ENCODE measurements at places on chromosomes 5 and 9.

GRCh38 chr5:54540286-54540685, 22.7 kb downstream of the SNX18 start:
- no peak for DNase-seq

GRCh38 chr9:114343471-114344187, 14.0 kb downstream of the ORM2 start:
- DNase-seq: no peak

DNA sequence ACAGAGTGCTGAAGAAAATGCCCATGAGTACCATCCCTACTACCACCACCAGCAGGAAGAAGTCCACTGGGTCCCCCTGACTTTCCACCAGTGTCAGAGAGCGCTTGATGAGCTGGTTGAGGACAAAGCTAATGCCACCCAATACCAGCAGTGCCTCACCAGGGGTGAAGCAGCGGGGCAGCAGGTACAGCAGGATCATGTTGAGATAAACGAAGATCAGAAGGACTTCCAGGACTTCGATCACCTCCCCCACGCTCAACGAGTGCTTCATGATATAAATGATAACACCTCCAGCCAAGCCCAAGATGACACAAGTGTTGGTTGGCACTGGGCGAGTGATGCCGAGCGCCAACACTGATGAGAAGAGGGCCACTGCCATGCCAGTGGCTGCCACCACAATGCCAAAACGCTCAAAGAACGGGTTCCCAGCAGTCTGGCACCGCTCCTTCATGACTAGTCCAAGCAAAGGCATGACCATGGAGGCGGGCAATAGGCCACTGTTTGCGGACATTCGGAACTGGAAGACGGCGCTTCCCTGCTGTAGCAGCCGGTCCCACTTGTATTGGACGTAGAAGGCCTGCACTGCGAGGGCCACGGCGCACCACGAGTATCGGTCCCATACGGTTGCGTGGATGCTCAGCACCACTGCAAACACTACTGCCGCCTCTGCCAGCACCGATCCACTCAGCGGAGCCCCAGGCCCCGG, 679 bp downstream of the DOLK start:
- no peak for DNase-seq

DNA sequence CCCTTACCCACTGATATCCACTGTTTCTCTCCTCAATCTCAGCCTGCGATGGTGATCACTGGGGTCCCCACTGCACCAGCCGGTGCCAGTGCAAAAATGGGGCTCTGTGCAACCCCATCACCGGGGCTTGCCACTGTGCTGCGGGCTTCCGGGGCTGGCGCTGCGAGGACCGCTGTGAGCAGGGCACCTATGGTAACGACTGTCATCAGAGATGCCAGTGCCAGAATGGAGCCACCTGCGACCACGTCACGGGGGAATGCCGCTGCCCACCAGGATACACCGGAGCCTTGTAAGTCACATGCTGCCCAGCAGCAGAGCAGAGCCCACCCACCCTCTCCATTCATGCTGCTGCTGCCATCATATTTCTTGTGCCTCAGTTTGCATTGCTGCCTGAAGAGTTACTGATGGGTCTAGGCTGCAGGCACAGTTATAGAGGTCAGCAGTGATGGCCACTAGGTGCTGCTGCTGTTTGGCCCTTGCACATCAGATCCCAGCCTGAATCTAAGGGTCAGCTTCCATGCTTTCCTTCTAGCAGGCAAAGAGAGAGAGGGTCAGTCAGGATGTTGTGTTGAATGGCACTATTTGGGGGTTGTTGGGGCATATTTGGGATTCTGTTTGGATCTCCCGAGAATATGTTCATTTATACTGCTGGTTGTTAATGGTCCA, 106.0 kb downstream of the MEGF10 start:
- DNase-seq: no peak

DNA sequence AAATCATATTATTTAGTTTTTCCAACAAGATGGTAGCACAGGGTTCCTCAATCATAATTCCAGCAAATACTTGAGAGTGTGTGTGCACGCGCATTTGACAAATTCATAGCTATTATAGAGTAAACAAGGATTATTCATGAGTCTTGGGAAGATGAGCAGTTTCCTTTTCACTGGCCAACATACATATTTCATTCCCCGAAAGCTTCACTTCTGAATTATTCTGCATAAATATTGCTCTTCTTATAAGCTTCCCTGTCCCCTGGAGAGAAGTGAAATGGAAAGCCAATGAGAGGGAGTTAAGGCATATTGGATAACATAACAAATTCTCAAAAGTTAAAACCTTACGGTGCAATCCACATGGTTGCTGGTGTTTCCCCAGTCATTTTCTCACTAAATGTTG, 386.4 kb upstream of the SEMA6A start:
- no peak for DNase-seq

DNA sequence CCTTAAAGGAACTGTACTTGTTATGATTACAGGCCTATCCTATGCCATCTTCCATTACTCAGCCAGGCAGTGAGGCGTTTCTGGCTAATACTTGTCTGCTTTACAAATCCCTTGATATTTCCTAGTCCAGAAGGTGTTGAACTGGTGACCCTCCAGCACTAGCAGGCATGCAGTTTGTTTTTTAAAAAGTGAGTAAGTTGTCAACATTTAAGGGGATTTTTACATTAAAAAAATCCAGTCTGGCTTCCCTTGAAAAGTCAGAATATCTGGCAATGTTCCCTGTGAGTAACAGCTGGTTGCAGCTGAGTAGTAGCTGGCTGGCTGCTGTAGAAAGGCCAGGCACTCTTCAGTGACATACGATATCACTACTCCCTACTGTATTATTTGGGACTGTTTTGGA, 21.8 kb downstream of the GRIN3A start:
- DNase-seq: no peak

GRCh38 chr5:170809551-170809950, 26.0 kb downstream of the GABRP start:
- DNase-seq: no peak

DNA sequence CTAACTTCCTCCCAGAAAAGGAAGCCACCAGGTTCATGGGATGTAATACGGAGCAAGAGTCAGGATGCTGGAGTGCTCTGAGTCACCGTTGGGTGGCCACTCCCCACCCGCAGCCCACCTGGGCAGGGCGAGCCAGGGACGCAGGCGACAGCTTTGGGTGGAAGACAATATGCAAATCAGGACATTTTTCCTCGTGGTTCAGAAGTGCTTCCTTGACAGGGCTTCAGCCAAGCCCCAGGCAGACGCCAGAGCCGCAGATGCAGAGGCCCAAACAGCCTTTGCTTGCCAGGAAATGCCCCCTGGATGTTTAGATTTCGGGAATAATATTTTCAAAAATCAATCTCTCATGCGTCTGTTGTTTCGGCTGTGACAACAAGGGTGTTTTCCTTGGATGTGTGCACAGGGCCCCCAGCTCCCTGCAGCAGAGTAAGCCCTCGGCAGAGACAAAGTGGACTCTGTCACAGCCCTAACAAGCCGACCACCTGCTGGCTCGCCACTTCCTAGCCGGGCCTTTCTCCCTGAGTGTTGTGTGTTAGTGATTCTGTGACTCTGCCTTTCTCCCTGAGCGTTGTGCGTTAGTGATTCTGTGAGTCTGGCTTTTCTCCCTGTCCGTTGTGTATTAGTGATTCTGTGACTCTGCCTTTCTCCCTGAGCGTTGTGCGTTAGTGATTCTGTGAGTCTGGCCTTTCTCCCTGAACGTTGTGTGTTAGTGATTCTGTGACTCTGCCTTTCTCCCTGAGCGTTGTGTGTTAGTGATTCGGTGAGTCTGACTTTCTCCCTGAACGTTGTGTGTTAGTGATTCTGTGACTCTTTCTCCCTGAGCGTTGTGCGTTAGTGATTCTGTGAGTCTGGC, 11.8 kb upstream of the SLC9A3 start:
- no peak for DNase-seq

DNA sequence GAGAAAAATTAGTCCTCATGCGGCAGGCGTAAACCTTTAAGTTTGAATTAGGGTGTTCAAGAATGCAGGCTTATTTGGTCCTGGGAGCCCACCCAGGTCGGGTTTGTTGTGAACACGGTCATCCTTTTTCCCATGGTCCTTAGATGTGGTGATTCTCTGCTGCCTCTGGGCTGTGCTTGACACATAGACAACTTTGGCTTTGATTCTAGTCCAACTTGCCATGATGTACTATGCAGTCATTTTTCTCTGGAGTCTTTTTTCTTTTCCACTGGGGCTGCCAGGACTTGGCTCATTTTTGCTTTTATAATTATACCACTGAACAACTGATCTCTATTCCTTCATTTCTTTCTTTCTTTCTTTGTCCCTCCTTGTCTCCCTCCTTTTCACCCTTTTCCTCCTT, 218.6 kb downstream of the SREK1 start:
- DNase-seq: no peak

DNA sequence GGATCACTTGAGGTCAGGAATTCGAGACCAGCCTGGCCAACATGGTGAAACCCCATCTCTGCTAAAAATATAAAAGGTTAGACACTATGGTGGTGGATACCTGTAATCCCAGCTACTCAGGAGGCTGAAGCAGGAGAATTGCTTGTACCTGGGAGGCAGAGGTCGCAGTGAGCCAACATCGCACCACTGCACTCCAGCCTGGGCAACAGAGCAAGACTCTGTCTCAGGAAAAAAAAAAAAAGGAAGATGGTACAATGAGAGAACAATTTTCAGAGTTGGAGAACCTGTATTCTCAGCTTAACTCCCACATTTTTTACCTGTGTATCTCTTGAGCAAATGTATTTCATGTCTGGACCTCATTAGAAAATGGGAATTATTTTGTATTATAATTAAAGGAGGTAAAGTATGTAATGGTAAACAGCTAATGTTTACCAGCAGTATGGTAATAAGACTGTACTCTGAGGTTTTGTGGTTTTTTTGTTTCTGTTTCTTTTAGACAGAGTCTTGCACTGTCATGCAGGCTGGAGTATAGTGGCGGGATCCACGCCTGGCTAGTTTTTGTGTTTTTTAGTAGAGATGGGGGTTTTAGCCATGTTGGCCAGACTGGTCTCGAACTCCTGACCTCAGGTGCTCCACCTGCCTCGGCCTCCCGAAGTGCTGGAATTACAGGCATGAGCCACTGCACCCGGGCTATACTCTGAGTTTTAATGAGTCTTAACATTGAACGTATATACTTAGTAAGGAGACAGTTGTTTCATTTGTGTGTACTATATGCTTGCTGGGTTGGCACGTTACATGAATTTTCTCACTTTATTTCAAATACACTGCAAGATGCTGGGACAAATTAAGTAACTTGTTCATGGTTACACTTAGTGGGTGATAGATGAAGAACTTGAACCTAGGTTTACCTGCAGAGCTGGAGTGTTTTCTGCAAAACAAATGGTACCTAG, 16.2 kb downstream of the UHRF2 start:
- peak; percentile 25 for DNase-seq

DNA sequence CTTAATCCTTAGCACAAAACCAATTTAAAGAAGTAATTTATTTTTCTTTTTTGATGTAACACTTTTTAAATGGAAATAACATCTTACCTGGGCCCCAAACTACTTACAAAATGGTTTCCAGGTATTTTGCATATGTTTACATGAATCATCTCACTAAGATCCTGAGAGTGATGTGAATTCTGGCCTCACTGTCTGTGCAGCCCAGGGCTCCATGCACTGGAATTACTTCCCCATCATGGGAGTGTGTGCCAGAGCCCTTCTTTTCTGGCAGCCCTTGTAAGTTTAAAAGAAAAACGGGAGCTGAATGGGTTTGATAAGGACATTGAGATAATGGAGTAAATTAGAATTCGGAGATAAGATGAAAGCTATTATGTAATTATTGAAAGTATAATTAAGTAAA, 12.2 kb upstream of the F2R start:
- DNase-seq: no peak

GRCh38 chr5:159765135-159765433, 151.2 kb upstream of the ADRA1B start:
- no peak for DNase-seq

DNA sequence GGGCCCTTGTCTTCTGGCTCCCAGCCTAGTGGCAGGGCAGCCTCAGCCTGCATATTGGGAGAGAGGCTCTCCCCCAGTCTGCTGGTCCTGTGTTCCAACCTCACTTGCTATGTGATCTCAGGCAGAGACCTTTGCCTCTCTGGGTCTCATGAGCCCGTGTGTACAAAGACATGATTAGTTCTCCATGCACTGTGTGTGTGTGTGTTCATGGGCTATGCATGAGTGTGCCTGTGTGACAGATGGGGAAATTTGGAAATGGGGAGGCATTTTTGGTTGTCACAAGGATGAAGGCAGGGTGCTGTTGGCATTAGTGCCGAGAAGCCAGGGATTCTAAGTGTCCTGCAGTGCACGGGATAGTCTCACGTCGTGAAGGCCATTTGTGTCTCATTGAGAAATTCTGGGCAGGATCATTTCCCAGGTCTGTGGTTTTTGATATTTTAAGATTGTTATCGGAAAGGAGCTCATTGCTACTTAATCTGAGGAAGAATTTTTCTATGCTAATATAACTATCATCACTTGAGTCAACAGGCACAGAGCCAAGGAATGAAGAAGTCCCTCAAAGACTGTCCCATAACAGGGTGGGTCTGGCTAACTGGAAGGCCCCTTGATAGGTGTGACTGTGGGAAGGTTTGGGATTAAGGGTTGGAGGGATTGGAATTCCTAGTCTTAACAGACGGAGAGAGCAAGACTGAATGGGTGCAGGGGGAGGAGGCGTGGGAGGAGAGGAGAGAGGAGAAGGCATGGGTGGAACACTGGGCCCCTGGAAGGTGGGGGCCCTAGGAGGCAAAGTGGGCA, 168.5 kb downstream of the RGS3 start:
- no peak for DNase-seq

GRCh38 chr5:79785983-79786382, 96.3 kb downstream of the CMYA5 start:
- DNase-seq: no peak

DNA sequence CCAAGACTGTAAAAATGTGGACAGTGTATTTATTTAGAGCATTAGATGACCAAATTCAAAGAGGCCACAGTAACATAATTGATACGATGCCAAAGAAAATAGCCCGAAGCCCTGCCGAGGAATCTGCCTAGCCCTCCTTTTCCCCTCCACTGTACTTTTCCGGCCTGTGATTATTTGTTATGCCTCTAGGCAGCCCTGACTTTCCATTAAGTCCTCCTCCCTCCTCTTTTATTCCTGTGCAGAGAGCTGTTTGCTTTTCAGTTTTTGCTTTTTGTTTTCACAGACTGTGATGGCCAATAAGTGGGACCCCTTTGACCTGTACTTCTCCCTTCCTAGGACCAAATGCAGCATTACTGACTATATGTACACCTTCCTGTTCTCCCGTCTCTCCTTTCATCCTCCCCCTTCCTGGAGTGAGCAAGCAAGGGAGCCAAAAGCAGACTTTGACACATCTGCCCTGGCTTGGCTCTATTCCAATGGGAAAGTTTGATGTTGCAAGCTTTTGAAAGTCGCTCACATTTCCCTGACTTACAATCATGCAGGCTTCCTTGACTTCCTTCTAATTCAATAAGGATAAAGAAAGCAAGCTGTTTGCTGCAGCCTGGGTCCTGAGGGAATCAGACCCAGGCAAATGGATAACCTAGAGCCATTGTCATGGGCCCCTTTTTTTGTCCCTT, 76.1 kb downstream of the NREP start:
- DNase-seq: no peak

GRCh38 chr9:72292256-72292682, 72.7 kb downstream of the ZFAND5 start:
- no peak for DNase-seq

- DNase-seq: peak; percentile 58
Observed at GRCh38 chr5:59367791-59368394, 525.6 kb downstream of the PDE4D start.
